Testis (tissue), 5 donors: ENCODE measurements at places on chromosomes 1 and 21.

DNA sequence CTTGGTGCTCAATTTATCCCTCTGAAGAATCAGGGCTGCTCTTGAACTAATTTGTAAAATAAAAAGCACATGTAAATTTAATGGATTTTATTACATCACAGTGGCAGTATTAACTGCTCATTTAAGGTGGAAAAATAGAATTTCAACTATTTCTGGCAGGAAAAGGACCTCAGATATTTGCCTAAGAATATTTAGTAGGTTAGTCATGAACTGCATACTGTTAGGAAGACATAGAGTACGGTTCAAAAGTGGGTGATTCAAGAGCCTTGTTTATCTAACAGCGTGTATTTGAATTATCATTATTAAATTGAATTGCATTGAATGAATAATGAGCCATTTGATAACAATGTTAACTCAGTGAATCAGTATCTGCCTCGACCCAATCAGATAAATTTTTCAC, 248.8 kb upstream of the PBX1 start:
- no peak for DNase-seq

DNA sequence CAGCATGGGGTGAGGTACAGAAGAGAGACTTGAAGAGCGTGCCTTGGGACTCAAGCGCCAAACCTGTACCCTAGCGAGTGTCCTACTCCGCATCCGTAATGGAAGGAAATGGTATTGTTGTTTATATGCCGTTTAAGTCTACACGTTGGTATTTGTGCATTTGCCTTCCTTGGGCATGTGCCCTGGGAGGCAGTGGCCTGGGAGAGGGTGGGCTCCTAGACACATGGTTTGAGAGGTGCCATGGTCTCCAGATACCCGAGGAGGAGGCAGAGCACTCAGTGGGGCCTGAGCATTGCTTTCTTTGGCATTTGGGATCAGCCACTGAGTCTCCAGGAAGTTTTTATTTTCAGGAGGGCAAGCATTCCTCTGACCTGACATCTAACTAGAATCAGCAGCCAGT, 6.5 kb downstream of the ZNF672 start:
- DNase-seq, result peak; percentile 6

GRCh38 chr1:41466146-41466545, 18.3 kb downstream of the EDN2 start:
- DNase-seq, result no peak

- no peak for DNase-seq
These were observed 204.5 kb upstream of the LRRC7 start for GRCh38 chr1:69363236-69363635.

DNA sequence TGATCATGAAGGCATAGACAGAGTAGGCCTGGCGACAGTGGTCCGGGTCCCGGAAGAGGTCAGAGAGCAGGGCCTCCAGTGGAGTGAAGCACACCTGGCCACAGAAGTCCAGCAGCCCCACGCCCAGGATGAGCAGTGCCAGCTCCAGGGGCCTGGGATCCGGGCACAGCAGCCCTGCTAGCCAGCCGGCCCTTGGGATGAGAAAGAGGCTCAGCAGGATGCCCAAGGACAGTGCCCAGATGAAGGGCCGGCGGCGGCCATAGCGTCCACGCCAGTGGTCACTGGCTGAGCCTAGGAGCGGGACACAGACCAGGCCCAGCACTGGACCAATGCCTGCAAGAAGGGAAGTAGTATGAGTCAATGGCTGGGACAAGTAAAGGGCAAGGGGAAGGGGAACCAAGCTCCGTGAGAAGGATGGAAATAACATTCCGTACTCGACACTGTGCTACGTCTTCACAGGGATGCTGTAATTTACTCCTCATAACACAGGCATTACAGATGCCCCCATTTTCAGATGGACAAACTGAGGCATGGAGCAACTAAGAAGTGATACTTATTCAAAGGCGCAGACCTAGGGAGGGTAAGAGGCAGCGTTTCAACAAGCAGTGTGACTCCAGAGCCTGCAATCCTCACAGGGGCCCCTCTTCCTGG, 16.9 kb downstream of the SLC45A3 start:
- no peak for DNase-seq

- no peak for DNase-seq
These were observed 106.9 kb downstream of the LTN1 start for GRCh38 chr21:28885853-28886177.

GRCh38 chr1:118247593-118247992, 62.6 kb upstream of the SPAG17 start:
- peak; percentile 20 for DNase-seq

DNA sequence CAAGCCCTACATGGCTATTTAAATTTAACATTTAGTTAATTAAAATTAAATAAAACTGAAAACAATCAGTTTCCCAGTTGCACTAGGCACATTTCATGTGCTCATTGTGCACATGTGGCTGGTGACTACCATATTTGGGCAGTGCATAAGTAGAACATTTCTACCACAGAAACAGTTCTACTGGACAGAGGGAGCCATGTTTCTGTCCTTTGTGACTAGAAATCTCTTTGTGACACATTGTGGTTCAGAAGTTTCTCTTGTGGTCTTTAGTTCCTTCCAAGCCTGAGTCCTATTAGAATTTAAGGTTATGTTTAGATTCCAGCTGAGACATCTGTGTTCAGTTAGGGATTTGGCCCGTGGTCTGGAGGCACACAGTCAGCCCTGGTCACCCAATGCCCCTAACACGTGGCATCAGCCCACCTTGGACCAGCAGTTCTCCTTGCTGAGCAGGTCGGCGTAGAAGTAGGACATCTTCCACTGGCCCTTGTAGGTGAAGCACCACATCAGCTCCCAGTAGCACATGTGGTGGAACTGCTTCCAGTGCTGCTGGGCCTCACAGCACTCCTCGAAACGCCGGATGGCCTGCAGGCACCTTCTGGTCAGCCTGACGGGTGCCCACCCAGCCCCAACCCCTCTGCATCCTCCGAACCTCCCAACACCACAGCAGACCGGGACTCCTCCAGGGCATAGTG, 29.1 kb downstream of the TTC39A start:
- no peak for DNase-seq
